Endothelial cell of coronary artery (primary cell): ENCODE measurements at places on chromosomes 5 and 9. TPM values are rescaled to one million over a fixed set of nuclear protein-coding genes. Genes with fewer than 3 reads are reported as not detected.

CCDC171 gene
- 0.56 and 0.81 TPM in 2 replicates for total RNA-seq

PRSS3 gene
- 16.2 and 53.4 TPM in 2 replicates for total RNA-seq

DCAF10 gene
- 11.3 and 18.9 TPM in 2 replicates for total RNA-seq

C8G gene
- total RNA-seq = 0.19 and 0.72 TPM in 2 replicates
